ENCODE measurements at places on chromosomes 4 and X.
A peak's percentile ranks its signal among the peaks of the same experiment; 100 is the strongest.

- DNase-seq, result peak; percentile 17
Observed at GRCh38 chr4:72846280-72847111, 223.0 kb downstream of the COX18 start.

DNA sequence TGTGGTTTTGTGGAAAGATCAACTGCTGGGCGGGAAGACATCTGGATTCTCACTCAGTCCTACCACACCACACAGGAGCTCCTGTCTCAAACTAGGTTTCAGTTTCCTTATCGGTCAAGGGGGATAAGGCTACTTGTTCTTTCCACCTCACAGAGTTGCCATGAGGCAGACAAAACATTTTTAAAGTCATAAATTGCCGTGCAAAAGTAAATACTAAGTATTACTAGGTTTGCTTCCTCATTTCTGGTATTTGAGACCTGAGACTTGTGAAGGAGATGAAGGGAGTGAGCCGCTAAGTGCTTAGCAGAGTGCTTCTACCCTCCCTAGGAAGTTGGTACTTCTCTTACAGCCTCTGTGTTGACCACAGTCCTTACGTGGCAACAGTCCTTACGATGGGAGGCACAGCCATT lies 1.5 kb downstream of the LAP3 start:
- no peak for DNase-seq

- DNase-seq, result no peak
Observed at GRCh38 chr4:24771241-24771640, 24.1 kb upstream of the SOD3 start.

DNA sequence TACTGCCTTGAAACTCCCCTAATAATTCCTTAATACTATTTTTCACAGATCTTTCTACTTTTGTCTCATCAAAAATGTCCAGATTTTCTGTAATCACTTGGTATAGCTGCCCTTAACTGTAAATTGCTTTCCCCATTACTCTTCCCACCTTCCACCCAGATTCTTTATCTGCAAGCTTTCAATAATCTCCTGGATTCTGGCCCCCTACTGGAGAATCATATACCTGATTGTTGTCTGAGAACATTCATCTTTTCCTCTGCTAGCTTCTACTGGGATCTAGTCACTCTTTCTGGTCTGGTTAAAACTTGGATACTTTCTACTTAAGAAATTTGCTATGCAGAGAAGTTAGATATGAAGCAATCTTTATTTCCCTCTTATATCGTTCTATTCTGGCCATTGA lies 552.6 kb downstream of the PCDH19 start:
- no peak for DNase-seq

- DNase-seq, result no peak
Observed at GRCh38 chrX:124212622-124213021, 119.8 kb upstream of the TEX13D start.

DNA sequence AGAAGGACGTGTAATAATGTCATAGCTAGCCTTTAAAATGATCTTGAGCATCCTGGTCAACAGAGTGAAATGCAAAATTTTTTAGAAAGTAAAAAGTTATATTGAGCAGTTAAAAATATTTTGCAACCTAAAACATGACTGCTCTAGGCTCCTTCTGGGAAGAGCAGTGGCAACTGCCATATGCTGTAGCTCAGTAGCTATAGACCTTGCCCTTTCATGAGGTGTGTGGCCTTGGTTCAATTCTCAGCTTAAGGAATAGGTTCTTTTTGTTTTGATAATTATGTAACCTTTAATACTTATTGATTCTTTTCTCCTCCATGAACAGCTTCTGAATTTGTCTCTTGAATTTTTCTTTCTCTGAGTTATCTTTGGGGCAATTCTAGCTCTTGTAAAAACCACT lies 105.0 kb downstream of the ARSJ start:
- no peak for DNase-seq

- DNase-seq, result no peak
Observed at GRCh38 chr4:158993891-158994290, 109.0 kb upstream of the RAPGEF2 start.

GRCh38 chr4:147103403-147103946 lies 157.8 kb upstream of the TTC29 start:
- no peak for DNase-seq

DNA sequence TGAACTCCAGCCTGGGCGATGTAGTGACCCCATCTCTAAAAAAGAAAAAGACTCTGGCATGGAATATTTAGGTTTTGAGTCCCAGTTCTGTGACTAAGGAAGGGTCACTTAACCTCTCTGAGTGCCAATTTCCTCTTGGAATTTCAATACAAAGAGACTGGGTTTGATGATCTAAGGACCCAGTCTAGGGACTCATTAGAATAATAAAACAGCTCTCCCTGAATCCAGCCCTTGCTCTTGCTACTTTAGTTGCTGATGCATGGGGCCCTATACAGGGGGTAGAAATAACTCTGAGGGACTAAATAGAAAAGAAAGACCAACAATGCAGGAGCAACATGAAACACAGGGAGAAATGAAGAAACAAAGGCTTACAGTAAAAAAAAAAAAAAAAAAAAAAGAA lies 12.6 kb downstream of the C4orf54 start:
- no peak for DNase-seq

- DNase-seq, result no peak
Observed at GRCh38 chr4:138838251-138838650, 177.3 kb upstream of the NOCT start.

DNA sequence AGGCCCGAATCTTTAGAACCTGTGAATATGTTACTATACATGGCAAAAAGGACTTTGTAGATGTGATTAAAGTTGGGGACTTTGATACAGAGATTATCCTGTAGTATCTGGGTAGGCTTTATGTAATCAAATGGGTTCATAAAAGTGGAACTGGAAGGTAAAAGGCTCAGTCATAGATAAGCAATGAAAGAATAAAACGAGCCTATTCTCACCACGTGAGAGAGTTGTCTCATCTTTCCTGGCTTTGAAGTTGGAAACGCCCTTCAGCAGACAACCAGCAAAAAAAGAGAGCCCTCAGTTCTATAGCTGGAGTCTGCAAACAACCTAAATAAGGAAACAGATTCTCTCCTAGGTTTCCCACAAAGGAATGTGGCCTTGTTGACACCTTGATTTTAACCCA lies 805.8 kb upstream of the DIAPH2 start:
- no peak for DNase-seq

GRCh38 chr4:81235982-81236749 lies 21.1 kb upstream of the PRKG2 start:
- no peak for DNase-seq

GRCh38 chr4:185099940-185100339 lies 43.1 kb upstream of the SLC25A4 start:
- DNase-seq, result no peak

DNA sequence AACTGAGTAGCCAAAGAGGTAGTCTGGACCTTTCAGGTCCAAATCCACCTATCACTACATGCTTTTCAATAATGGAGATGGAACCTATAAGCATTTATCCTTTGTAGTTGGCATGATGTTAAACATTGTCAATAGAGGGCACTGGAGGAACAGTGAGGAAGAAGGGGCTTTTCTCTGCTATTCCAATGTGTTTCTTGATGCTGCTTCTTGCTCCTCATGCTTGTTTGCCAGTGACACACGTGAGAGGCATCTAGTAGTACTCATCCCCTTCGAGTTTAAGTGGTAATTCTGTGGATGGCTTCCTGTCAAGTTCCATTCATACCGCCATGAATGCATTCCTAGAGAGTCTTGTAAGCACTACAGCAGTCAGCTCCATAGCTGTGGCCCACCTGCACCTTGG lies 84.0 kb downstream of the NAA11 start:
- DNase-seq, result no peak

DNA sequence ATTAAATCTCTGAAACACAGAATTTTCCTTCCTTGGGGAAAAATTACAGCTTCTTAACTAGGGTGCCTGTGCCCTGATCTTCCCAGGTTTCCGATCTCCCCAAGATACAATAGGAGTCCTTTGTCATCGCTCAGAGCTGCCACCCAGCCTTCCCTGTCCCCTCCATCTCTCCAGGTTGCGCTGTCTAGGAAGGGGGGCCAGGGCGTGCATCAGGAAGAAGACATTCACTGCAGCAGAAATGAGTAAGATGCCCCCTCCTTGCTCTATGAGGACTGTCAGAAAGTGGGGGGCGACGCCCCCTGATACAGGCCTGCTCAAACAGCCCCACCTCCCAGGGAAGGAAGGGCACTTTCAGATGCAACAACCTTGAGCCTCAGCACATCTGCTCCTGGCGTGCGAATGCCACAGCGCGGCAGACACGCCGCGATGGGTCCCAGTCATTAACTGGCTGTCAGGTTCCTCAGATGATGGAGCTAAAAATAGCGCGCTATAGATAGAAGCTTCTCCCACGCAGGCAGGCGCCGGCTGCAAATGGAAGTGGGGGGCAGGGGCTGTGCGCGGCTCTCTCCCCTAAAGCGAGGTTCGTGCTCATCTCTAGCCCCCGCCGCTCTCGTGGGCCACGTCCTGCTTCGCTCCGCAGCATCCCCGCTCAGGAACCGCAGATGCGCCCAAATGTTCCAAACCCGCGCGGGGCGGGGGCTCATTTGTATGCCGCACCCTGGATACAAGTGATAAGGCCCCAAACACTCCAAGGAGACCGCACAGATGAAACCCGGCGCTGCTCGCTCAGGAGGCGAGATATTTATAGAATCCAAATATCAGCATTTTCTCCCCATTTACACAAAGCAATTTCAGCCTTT lies 57.6 kb upstream of the LGI2 start:
- no peak for DNase-seq

- DNase-seq, result no peak
Observed at GRCh38 chr4:10413177-10413576, 44.0 kb downstream of the ZNF518B start.

- no peak for DNase-seq
Observed at GRCh38 chr4:36235306-36235705, 9.0 kb downstream of the ARAP2 start.

- no peak for DNase-seq
Observed at GRCh38 chr4:153528705-153529485, 62.7 kb downstream of the TMEM131L start.

DNA sequence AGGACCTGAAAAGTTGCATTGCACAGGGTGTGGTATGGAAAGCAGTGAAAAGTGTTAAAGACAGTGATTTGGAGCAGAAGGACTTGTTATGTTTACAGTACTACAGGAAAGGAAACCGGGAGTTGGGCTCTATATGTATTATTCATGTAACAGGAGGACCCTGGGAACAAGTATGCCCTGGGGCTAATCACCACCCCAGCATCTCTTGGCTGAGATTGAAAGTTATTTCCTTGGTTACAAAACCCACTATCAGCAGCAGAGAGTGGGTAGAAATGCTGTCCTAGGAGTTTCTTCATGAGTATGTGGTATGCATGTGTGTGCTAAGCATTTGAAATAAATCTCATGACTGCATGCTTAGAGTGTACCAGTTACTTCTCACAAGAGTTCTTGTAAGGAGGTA lies 46.9 kb downstream of the STK32B start:
- DNase-seq, result no peak

DNA sequence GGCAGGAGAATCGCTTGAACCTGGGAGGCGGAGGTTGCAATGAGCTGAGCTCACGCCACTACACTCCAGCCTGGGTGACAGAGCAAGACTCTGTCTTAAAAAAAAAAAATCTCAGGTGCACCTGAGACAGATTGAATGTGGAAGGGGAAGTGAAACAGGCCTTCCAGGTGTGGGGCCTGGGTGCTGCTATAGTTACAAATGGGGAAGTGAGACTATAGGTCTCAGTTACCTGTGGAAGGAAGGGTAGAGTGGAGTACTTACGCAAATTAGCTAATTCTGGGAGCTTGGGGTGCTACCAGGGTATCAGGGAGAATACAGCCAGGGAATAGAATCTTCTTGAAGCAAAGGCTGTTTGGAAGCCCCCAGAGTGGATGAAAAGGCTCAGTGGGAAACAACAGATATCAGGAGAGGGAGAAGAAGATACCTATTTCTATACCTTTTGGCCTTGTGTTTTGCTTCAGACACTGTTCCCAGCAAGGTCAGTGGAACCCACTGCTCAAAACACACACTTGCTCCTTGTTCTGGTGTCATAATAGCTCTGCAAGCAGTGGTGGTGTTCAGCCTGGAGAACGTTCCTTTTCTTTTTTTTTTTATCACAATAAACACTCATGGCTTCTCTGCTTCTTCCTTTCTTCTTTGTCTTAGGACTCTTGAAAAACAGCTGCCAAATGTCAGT lies 7.0 kb downstream of the CD38 start:
- DNase-seq, result no peak

- no peak for DNase-seq
Observed at GRCh38 chr4:139574641-139575040, 18.6 kb upstream of the SETD7 start.

- DNase-seq, result no peak
Observed at GRCh38 chrX:14591976-14592375, 62.6 kb downstream of the GLRA2 start.

DNA sequence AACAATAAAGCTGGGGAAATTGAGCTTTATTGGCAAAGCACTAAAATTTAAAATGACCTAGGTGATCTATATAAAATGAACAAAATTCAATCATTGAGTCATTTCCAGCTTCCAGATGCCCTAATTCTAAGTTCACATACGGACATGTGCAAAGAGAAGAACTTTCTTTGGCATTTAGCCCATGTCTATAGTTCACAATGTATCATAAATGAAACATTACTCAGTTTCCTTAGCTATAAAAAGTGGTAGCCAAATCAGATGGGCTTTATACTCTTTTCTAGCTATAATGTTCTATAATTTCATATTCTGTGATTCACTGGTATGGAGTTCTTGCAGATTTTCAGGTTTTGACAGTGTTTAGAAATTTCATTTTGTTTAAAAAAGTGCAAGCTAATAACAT lies 327.4 kb downstream of the KCTD8 start:
- no peak for DNase-seq

- no peak for DNase-seq
Observed at GRCh38 chr4:73193155-73193554, 65.4 kb downstream of the ANKRD17 start.

DNA sequence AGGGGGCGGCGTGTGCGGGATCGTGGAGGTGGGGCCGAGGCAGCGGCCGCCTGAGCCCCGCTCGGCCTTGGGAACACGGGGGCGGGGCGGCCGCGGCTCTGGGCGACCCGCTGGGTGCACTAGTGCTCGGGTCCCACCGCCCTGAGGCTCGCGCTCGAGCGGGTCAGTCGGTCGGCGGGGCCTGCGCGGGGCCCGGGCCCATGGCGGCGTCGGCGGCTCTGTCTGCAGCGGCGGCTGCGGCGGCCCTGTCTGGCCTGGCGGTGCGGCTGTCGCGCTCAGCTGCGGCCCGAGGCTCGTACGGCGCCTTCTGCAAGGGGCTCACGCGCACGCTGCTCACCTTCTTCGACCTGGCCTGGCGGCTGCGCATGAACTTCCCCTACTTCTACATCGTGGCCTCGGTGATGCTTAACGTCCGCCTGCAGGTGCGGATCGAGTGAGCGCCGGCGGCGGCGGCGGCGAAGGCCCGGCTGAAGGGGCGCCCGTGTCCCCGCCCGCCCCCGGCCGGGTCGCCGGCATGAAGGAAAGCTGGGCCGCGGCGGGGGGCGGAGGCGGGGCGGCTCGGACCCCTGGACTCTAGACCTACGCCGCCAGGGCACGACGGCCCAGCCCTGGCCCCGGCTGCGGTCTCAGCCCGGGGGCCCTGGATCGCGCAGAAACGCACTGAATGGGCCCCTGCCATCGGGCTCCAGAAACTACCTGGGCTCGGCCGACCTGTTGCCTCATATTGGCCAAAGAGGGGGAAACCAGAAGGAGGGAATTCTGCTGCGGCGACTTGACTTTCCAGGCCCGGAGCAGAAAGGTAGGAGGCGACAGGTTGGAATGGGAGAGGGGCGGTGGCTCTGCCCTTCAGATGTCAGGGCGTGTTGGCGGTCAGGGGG lies at the start of gene SMIM10L2A:
Gene SMIM10L2A, plus strand, starts transcription at position 13 of the 878 bp plus-strand sequence. Its CDS starts 188 bp downstream, at position 201.
- no peak for DNase-seq
